Cerebellum (tissue), 4 donors: ENCODE measurements at places on chromosomes 1 and 21. TPM values are rescaled to one million over a fixed set of nuclear protein-coding genes. Genes with fewer than 3 reads are reported as not detected.

Gene CFHR1
- total RNA-seq, result not detected

Gene SYT2
- 13.2 TPM for total RNA-seq

Gene KCNT2
- total RNA-seq, result 20.1 TPM

Gene GBP3
- 0.82 TPM for total RNA-seq

Gene SMAP2
- 24.8 TPM for total RNA-seq

Gene LCE2B
- total RNA-seq, result not detected

Gene ASPM
- total RNA-seq, result 25.3 TPM

Gene DENND4B
- total RNA-seq, result 31.1 TPM

Gene XPR1
- 215 TPM for total RNA-seq

Gene FCAMR
- total RNA-seq, result not detected

Gene HSD3B2
- total RNA-seq, result not detected

Gene DDR2
- total RNA-seq, result 15.0 TPM

Gene TMEM269
- total RNA-seq, result 0.64 TPM

DNA sequence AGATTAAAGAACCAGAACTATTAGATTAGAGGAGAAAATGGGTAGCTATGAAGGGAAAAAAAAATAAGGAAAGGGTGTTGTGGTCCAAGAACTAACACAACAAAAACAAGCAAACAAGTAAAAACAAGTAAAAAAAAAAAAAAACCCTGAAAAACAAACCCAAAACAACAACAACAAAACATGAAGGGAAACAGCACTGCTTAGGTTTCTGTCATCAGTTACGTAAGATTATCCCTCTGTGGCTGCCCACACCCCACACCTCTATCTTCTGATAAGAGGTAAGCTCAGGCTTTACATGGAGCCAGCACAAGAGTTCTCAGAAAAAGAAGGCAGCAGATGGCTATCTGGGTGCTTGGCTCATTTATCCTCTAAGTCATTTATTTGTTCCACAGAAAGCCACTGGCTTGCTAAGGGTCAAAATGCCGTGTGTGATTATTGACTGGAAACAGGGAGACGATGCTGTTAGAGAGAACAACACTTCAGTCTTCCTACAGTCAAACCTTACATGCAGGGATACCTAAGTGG lies 57.5 kb downstream of the KIAA0319L start:
- DNase-seq, result peak; percentile 73

DNA sequence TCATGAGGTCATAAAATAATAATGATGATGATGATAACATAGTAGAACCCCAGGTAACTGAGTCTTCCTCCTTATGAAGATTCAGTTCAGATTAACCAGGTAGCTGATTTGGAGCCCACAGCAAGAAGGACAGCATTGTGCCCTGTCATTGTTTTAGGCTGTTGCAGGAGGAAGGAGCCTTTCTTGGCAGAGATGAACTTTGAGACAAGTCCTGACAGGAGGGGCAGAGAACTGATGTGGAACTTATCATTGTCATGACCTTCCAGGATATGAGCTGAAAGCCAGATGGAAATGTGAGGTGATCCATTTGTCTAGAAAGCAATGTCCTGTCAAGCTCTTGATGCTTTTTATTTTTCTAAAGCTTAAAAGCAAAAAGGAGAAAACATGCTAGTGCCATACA lies 132.6 kb upstream of the COA6 start:
- DNase-seq, result no peak

DNA sequence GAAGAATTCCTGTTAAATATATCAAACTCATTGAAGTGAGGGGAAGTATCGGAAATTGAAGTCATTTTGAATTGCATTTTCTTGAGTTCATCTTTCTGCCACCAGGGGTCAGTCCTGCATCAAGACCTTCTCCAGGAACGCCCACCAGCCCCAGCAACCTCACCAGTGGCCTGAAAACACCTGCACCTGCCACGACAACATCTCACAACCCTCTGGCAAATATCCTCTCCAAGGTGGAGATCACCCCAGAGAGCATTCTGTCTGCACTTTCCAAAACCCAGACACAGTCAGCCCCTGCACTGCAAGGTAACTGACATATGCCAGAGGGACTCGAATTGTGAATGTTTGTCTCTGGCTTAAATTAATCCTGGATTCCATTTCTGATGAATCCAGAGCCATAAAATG lies 22.8 kb upstream of the TARS2 start:
- peak; percentile 62 for DNase-seq

- DNase-seq, result peak; percentile 19
These were observed 1.0 kb upstream of the CDKN2C start for GRCh38 chr1:50968821-50969610.

- DNase-seq, result no peak
These were observed 33.1 kb downstream of the PTPRU start for GRCh38 chr1:29269382-29269781.

DNA sequence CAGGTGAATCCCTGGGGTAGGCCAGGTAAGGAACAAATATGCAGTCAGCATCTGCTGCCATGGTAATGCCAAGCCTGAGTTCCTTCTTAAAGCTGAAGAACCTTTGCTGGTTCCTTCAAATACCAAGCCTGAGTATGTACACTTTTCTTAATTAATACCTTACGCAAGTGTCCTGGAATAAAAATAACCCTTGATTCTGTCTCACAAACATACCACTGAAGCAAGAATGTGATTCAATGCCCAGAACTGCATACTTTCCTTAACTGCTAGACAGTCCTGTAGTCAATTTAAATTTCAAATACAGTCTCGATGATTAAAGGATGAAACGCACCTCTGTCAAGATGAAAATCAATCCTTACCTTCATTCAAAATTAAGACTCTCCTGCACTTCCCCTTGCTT lies 634.0 kb upstream of the CHRM3 start:
- no peak for DNase-seq

- DNase-seq, result no peak
These were observed 12.7 kb downstream of the MTFR1L start for GRCh38 chr1:25832336-25833037.

- no peak for DNase-seq
These were observed 16.1 kb downstream of the RRP15 start for GRCh38 chr1:218301217-218301616.

GRCh38 chr1:7076572-7076971 lies 291.3 kb downstream of the CAMTA1 start:
- no peak for DNase-seq

GRCh38 chr1:110293601-110294104 lies 45.5 kb upstream of the RBM15 start:
- DNase-seq, result no peak

GRCh38 chr1:173276922-173277800 lies 70.0 kb upstream of the TNFSF4 start:
- no peak for DNase-seq

- DNase-seq, result no peak
These were observed 89.4 kb upstream of the GPR52 start for GRCh38 chr1:174358344-174358743.

GRCh38 chr1:220338759-220339158 lies 66.5 kb upstream of the RAB3GAP2 start:
- DNase-seq, result no peak

GRCh38 chr1:217135987-217136894 lies 413.0 kb upstream of the ESRRG start:
- DNase-seq, result no peak

DNA sequence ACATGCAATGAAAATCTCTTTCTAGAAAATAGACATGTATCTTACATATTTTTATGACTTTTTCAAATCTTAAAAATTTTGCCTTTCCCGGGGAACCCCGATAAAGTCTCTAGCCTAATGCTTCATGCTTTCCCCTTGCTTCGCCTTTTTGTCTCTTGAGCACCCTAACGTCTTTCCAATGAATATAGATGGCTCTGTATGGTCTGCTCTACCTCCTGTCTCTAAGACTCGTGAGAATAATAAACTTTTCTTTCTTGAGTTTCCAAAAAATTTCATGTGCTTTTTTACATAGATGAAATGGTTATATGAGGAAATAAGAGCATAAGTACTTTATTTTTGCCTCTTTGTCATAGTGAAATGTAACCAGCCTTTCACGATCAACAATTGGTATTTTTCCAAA lies 202.6 kb downstream of the PDE4B start:
- no peak for DNase-seq

GRCh38 chr1:36258960-36259344 lies 34.7 kb downstream of the THRAP3 start:
- DNase-seq, result no peak

DNA sequence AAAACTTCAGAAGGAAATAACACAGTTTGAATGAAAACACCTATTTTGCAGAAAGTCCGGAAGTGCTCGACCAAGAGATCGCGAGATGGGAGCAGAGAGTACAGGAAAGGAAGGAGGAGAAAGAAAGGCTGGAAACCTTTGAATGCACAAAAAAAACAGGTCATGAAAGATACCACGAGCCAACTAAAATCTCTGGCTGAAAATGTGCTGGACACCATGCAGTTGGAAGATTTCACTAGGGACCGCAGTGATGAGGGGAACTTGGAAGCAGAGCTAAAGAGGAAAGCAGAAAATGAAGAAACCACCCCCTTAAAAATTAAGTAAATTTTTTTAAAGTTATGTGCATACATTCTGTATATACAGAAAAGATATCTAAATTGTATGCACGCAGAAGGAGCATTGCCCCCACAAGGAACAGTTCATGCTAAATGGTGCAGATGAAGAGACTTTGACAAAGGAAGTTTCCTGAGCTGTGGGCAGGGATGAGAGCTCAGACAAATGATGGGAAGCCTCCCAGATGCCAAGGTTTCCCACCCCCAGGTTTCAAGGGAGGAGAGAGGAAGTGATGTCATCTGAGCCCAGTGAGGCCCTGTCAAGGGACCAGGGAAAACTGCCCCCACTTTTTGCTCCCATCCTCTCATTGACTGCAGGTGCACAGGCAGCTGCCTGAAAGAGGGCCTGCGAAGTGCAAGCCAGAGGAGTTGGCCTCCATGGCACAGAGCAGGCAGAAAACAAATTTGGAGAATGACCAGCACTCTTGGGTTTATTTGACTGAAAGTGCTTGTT lies 52.5 kb downstream of the ETS2 start:
- DNase-seq, result no peak

- peak; percentile 82 for DNase-seq
These were observed 42.4 kb upstream of the BACH1 start for GRCh38 chr21:29256126-29256910.

DNA sequence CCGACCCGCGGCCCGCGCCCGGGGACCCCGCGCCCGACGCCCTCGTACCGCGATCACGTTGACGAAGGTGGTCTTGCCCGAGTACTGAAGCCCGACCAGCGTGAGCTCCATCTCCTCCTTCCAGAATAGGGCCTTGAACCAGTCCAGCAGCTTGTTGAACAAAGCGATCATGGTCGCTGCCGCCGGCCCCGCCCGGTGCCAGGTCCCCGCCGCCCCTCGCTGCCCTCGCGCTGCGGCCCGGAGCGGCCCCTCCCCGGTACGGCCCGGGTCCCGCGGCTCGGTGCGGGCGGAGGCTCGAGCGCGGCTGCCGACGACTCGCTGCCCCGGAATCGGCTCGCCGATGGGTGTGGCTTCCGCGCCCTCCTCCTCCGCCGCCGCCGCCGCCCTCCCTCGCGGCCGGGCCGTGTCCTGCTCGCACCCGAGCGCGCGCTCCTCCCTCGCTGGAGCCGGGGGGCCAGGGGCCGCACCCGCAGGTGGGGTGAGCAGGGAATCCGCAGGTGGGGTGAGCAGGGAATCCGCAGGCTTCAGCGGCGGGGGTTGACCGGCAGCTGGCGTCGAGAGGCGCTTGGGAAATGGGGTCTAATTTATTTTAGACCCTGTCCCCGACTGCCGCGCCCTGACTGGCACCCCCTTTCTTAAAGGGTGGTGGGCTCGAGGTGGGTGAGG lies at the start of gene ARL8A:
Gene ARL8A (minus strand): TSS at position 336 of the 666 bp plus-strand sequence. CDS start 165 bp downstream, at position 171.
- peak; percentile 85 for DNase-seq

- no peak for DNase-seq
These were observed 296.2 kb downstream of the VAV3 start for GRCh38 chr1:107668762-107669161.

DNA sequence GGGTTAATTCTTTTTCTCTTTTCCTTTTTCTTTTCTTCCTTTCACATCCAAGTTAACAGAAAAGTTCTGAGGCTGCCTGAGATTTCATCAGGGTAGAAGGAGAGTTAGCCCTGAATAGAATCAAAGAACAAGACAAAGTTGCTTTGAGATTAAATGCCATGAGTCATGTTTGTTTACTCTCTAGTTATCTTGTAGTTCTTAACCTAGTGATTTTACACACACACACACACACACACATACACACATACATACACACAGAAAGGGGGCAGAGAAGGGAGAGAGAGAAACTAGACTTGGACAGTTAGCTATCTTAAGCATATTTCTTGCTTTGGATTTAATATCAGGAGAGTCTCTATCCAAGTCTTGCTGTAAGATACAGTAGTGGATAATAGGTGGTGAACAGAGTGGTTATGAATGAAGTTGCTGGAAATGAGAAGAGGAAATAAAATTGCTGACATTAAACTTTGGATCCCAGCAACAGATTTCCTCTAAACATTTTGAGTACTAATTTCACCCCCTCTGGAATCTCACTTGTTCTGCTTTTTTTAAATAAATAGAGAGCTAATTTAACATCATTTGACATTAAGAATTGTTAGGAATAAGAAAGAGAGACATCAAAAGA lies 19.9 kb downstream of the PLA2G4A start:
- DNase-seq, result no peak

GRCh38 chr1:202365092-202365815 lies 16.8 kb downstream of the PPP1R12B start:
- no peak for DNase-seq

- no peak for DNase-seq
These were observed 108.6 kb downstream of the GPR52 start for GRCh38 chr1:174556392-174556791.

GRCh38 chr1:74504125-74504932 lies 8.1 kb downstream of the LRRC53 start:
- peak; percentile 58 for DNase-seq
